Nasal cavity respiratory epithelium epithelial cell of viscerocranial mucosa (primary cell): ENCODE measurements at places on chromosomes 5 and 9. TPM values are rescaled to one million over a fixed set of nuclear protein-coding genes. Genes with fewer than 3 reads are reported as not detected.

The RAB3C gene
- not detected in 2 replicates for total RNA-seq

The MAMDC4 gene
- total RNA-seq = 1.4 and 6.5 TPM in 2 replicates

The SMIM33 gene
- total RNA-seq = not detected in 2 replicates

The FOXD4L5 gene
- under 0.01 and 0.14 TPM in 2 replicates for total RNA-seq
